ENCODE measurements at places on chromosomes 12 and 14.

DNA sequence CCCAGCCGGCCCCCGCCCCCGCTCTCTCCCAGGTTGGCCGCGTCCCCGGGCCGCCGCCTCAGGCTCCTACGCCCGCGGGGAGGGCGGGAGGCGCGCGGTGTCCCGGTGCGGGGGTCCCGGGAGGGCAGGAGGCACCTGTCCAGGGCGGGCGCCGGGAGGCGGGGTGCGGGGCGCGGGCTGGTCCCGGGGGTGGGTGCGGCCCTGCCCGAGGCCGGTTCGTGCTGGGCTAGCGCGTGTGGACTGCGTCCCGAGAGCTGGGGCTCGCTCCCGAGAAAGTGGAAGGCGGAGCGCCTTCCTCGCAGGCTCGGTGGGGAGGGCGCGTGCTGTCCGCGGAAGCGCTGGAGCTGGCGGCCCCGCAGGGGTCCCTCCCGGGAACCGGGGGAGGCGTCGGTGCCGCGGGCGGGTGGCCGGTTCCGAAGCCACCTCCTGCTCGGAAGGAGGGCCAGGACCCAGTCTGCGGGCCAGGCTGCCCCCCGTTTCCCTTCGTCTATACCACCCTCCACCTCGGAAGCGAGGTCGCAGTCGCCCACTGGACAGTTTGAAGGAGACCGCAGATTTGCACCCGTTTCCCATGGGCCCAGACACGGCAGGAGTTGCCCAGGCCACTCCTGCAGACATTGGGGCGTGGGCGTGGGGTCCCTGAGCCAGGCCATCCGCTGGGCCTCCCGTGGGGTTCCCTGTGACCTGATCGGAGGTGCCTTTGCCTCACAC is 636 bp downstream of the ZFYVE21 start:
- DNase-seq: no peak

GRCh38 chr12:18461758-18462157 is 200.4 kb downstream of the PIK3C2G start:
- no peak for DNase-seq

- DNase-seq: no peak
These were observed 105.8 kb downstream of the BMP4 start for GRCh38 chr14:53850714-53851296.

- no peak for DNase-seq
These were observed 417.1 kb upstream of the TMTC1 start for GRCh38 chr12:30200864-30201263.

GRCh38 chr12:75641031-75641780 is 129.8 kb upstream of the KRR1 start:
- DNase-seq: no peak

DNA sequence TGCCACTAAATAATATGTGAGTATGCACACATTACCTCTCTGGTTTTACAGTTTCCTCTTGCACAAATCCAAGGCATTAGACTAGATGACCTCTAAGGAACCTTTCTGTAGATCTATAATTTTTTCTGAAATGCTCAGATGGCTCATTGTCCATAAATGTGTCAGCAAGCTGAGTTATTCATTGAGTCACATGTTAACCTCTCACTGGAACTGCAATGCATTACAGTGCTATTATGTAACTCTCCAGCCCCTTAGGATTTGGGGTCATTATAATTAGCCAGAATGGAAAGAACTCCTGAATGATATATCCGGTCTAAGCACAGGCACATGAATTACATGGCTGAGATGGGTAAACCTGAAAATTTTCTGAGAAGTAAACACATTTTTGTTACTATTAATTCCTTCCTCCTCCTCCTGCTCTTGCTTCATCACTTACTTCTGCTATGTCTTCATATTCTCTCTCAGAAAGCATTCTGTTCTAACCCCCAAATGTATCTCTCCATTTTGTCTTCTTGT is 20.3 kb upstream of the DRAM1 start:
- DNase-seq: no peak

DNA sequence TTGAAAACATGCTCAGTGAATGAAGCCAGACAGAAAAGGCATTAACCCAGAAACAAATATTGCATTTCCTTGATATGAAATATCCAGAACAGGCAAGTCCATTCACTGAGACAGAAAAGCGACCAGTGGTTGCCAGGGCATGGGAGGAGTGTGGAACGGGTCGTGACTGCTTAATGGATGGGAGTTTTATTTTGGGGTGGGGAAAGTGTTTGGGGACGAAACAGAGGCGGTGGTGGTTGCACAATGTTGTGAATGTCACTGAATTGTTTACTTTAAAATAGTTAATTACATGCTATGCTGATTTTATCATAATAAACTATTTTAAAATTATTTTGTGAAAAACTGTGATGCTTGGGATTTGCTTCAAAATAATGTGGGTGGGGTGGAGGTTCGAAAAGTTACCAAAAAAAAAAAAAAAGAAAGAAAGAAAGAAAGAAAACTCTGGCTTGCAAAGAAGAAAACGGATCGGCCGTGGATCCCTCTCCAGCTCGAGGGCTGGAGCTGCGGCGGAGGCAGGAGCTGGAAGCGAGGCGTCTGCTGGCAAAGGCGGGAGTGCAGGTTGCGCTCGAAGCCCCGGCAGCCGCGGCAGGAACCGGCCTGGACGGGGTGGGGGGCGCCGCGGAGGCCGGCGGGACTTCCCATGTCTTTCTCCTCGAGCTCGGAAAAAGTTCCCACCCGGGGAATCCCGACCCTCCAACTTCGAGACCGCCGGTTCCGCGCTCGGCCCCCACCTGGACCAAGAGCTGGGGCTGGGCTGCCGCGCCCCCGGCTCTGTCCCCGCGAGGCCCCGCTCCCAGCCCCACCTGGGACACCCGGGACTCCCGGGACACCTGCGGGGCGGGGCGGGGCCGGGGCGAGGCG is 524 bp upstream of the P2RX2 start:
- DNase-seq: peak; percentile 16

DNA sequence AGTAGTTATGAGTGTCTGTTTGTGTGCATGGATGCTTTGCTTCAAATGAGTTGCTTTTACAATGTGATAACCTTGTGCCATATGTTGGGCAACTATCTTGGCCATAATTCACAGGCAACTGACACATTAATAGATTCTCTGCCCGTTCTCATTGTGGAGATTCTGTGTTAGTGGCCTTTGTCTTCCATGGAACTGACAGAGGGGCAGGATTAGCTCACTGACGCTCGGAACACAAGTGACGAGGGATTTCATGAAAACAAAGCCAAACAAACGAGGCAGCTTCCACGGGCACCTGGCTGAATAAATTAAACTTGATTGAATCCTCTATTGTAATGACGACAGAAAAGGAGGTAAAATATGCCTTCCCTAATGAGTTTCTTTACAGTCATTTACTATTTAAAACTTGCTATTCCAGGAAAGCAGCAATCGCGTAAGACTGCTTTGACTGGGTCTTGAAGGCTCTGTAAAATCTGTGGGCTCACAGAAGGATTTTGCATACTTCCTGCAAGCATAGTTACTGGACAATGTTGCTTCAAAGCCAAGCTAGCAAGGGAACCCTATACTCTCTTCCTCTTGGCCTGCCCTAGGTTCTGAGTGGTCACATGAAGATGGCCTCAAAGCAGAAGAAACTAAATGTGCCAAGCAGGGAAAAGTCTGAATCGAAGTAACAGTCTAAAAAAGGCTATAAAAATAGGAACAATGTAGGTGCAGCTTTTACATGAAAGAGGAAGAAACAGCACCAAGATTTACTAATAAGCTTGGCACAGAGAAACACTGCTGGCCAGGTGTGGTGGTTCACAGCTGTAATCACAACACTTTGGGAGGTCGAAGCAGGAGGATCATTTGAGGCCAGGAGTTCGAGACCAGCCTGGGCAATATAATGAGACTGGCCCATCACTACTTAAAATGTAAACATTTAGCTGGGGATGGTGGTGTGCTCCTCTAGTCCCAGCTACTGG is 28.1 kb upstream of the SINHCAF start:
- peak; percentile 70 for DNase-seq

Data from NCI-H524 (cell line).